Activated CD4-positive, alpha-beta T cell treated with anti-CD3 and anti-CD28 coated beads for 4 hours (primary cell): ENCODE measurements at places on chromosomes 6 and 20.
A peak's percentile ranks its signal among the peaks of the same experiment; 100 is the strongest.

GRCh38 chr6:118317581-118318563 lies 230.2 kb upstream of the PLN start:
- DNase-seq = no peak

DNA sequence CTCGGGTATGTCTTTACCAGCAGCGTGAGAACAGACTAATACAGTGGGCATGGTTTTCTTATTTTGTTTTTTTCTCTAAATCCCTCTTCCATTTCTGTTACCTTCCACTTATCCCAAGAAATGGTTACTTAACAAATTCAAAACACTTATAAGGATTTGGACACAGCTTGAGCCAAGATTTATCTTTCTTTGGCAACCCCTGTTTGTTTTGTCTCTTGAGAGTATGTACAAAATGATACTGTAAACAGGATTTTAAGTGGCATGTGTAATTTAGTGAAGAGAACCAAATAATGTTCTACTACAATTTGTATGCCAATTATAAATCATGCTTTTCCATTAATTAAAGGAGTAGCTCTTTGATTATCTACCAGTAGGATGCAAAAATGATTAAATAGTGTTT lies 51.4 kb downstream of the PPP1R14C start:
- no peak for DNase-seq

- peak; percentile 2 for DNase-seq
Observed at GRCh38 chr6:11460001-11460668, 77.4 kb upstream of the TMEM170B start.

DNA sequence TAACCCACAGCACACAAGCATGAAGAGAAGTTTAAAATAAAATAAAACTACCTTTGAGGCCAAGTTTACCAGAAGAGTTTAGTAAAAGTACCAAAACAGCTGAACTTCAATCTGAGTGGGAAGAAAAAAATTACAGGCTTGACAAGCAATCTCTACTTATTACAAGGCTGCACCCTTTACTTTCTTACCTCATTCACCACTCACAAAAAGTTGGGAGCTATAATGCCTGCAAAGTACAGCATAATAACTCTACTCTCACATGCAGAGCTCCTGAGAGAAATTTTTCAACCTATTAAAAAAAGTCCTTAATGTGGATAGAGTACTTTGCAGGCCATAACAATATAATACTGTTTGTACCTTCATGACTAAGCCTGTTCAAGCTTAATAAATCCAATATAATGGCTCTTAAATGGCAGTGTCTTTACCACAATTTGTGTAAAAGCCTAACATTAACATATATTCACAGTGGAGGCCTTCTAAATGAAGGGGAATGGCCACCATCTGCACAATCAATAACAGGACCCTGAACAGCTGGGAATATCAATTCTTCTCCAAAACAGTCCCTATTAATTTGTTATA lies 103.1 kb downstream of the DST start:
- DNase-seq = no peak

DNA sequence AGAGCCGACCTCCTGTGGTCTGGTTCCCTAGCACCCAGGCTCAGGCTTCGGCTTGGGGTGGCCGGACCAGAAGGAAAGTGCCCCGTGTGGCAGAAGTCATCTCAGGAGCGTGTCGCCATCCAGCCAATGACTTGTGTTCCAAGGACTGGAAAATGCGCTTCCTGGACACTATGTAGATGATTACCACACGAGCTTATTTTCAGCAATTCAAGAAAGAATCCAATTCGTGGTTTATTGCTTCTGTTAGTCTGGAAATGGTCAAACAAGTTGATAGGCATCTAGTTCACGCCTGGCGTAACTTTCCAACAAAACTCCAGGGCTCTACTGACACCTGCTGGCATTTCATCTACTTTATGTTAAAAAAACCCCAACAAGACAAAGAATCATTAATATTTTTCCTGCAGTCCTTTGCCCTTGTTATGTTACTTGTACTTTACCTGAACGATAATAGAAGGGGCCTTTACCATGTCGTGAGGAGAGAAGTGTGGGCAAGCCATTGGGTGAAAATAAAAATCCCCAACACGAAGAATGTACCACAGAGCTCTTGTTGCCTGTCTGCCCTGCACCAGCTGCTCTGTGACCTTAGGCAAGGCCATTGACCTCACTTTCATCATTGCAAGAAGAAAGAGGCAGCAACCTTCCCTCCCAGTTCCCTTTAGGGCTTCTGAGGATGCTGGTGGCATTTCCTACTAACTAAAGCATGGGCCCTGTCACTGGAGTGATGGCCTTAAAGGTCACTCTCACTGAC lies 154.7 kb upstream of the LAMP5 start:
- no peak for DNase-seq

DNA sequence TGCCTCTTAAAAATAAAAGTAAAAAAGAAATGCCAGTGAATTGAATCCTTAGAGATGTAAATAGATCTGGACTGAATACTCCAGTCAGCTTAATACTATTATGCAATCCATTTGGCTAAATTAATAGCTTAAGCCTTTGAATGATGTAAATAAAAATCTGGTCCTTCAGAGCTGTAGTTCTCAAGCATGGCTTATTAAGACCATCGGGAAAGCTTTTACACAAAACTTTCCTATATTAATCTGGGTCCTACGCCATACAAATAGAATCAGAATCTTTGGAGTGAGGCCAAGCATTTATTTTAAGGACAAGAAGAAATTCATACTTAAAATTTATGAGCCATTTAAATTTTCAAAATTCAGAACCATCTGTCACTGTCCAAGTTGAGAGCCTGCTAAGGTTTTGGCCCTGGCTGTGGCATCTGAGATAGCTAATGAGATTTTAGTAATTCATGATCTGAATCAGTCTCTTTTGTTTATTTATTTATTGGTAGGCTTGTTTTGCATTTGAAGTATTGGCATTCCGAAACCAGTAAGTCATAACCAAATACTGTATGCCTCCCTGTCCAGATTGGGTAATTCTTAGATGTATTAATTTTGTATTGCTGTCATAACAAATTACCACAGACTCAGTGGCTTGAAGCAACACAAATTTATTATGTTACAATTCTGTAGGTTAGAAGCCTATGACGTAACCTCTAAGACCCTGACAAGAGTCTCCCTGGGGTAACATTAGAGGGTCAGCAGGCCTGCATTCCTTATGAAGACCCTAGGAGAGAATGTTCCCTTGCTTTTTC lies 228.1 kb upstream of the RAB32 start:
- no peak for DNase-seq

GRCh38 chr6:104286641-104287040 lies 573.1 kb downstream of the HACE1 start:
- no peak for DNase-seq

GRCh38 chr20:43941476-43942200 lies 27.0 kb downstream of the TOX2 start:
- no peak for DNase-seq

- DNase-seq = no peak
Observed at GRCh38 chr6:35724059-35724458, 12.8 kb upstream of the ARMC12 start.

GRCh38 chr6:81731814-81732213 lies 20.7 kb downstream of the TENT5A start:
- DNase-seq = no peak

- DNase-seq = no peak
Observed at GRCh38 chr20:1810926-1811620, 84.1 kb upstream of the SIRPA start.

DNA sequence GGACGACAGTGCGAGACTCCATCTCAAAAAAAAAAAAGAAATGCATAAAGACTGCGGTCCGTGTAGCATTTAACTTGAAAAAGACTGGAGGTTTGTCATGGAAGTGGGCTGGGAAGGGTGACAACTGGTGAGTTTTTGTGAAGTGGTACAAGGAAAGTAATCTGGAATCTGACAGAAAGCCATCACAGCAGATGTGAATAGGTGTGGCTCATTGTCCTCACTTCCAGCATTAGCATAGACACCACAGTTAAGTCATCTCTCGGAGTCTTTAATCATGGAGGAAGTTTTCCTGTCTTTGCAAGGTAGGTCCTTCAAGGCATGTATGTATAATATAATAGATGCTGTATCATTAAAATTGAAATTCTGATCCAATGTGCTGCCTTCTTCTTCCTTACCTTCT lies 453.2 kb downstream of the TFAP2A start:
- DNase-seq = no peak

DNA sequence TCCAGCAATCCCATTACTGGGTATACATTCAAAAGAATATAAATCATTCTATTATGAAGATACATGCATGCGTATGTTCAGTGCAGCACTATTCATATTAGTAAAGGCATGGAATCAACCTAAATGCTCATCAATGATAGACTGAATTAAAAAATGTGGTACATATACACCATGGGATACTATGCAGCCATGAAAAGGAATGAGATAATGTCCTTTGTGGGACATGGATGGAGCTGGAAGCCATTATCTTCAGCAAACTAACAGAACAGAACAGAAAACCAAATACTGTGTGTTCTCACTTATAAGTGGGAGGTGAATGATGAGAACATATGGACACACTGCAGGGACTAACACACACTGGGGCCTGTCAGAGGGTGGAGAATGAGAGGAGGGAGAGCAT lies 261.6 kb downstream of the GMDS start:
- DNase-seq = no peak

- DNase-seq = no peak
Observed at GRCh38 chr6:106473812-106474211, 113.3 kb downstream of the CRYBG1 start.

DNA sequence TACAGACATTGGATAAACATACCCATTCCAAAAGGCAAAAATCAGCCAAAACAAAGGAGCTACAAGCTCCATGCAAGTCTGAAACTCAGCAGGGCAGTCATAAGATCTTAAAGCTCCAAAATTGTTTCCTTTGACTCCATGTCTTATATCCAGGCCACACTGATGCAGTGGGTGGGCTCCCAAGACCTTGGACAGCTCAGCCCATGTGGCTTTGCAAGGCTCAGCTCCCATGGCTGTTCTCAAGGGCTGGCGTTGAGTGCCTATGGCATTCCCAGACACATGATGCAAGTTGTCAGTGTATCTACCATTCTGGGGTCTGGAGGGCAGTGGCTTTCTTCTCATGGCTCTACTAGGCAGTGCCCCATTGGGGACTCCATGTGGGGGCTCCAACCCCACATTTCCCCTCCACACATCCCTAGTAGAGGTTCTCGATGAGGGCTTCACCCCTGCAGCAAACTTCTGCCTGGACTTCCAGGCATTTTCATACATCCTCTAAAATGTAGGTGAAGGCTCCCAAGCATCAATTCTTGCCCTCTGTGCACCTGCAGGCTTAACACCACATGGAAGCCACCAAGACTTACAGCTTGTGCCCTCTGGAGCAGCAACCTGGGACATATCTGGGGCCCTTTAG lies 35.4 kb upstream of the SENP6 start:
- DNase-seq = no peak

GRCh38 chr6:114253431-114253830 lies 89.4 kb downstream of the HS3ST5 start:
- no peak for DNase-seq

GRCh38 chr6:98975421-98975820 lies 27.7 kb upstream of the FBXL4 start:
- no peak for DNase-seq

DNA sequence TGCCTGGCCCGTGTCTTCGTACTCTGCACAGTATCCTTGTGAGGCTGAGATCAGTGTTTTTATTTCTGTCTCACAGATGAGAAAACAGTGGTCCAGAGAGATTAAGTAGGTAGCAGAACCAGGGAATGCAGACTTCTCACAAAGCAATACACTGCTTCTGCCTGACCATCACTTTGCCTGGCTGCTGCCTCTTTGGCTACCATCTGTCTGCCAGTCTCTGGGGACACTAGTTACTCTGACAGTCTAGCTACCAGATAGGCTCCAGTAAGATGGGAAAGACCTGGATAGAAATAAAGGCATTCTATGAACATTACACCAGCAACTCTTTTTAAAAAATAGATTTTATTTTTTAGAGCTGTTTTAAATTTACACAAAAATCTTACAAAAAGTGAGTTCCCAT lies 96.9 kb downstream of the PHACTR3 start:
- DNase-seq = no peak

DNA sequence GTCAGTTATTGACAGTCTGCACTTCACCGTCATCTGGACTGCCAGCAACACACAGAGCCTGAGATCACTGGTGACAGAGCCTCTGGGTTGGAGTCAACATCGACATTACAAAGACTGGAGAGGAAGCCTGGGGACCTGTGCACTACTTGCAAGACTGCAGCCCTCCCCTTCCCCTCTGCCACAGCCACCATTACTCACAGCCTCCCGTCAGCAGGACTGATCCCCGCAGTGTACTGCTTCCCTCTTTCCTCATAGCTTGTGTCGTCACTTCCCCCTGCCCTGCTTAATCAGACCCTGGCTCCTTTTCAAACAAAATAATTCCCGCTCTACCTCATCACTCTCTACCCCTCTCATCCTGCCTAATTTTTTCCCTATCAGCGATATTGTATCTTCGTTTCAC lies 235.5 kb upstream of the KCNQ5 start:
- no peak for DNase-seq

- no peak for DNase-seq
Observed at GRCh38 chr6:142355520-142356174, 53.8 kb downstream of the ADGRG6 start.

- no peak for DNase-seq
Observed at GRCh38 chr20:45080867-45081624, 19.9 kb downstream of the KCNS1 start.

DNA sequence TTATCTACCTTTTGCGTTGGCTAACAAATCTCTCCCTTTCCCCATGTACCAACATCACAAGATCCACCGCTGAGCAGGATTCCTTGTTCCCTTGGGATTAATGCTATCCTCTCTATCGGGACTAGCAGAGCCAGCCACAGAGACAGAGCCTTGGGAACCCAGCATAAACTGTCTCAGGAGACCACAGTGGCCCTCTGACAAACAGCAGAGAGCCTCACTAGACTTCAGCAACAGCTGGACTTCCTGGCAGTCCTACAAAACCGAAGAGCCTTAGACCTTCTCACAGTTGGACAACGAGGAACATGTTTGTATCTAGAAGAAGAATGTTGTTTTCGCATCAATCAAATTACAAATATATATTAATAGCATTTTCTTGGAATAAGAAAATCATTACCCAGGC lies 39.6 kb upstream of the POU5F1 start:
- DNase-seq = no peak

DNA sequence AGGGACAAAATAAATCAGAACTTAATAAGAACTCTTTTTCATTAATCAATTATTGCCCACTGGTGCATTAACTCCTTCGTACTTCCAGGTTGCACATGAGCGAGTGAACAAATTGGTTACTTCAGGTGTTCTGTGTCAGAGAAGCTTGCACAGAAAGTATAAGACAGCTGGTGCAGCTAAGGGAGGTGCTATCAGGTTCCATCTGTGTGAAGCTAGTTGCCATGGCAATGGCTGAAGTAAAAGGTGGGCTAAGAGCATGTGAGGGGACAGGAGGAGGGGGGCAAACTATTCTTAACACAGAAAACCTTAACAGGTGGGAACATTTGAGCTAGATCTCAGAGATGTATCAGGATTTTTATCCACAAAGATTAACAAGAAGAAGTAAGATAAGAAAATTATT lies 81.6 kb downstream of the MANEA start:
- DNase-seq = no peak

DNA sequence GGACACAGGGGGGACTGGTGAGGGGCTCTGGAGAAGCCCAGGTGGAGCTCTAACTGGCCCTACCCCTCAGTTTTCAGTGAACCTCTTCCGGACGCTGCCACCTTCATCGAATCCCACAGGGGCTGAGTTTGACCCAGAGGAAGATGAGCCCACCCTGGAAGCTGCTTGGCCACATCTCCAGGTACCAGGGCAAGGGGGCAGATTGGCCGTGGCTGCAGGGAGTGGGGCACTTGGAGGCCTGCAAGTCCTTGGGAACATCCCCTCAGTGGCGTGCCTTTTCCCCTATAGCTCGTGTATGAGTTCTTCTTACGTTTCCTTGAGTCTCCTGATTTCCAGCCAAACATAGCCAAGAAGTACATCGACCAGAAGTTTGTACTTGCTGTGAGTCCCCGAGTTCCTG lies 6.6 kb downstream of the MEA1 start:
- no peak for DNase-seq
